ENCODE measurements at places on chromosomes 3 and 15. TPM values are rescaled to one million over a fixed set of nuclear protein-coding genes. Genes with fewer than 3 reads are reported as not detected.

Gene SLC12A8
- total RNA-seq: 29.4 TPM

Gene CIDEC
- total RNA-seq: 4.6 TPM

Gene SLC22A13
- 0.48 TPM for total RNA-seq

Gene CMTM7
- 2.9 TPM for total RNA-seq

Gene B3GNT5
- 7.9 TPM for total RNA-seq

Gene WHAMM
- total RNA-seq: 8.7 TPM

DNA sequence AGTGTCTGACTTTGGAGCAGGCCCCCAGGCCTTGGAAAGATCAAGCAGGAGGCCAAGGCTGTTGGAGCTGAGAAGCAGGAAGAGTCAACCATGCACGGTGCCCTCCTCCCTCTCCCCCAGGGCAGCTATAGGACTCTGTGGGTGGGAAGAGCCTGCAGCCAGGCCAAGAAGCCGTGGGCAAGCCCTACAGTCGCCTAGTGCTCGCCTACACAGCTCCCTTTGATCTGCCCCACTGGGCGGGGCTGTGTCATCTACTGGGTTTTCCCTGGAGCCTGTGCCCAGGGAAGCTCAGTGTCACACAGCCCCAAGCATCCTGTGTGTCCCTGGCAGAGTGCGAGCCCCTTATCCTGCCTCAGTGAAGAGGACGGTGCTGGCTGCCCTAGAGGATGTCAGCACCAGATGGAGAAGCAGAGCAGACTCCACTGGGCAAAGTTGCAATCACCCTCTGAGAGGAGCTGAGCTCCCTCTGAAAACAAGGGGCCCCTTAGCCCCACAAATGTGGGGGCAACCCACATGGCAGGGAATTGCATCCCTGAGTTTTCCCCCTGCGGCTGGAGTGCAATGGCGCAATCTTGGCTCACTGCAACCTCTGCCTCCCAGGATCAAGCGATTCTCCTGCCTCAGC is 72.2 kb downstream of the KLF13 start:
- DNase-seq: peak; percentile 29

DNA sequence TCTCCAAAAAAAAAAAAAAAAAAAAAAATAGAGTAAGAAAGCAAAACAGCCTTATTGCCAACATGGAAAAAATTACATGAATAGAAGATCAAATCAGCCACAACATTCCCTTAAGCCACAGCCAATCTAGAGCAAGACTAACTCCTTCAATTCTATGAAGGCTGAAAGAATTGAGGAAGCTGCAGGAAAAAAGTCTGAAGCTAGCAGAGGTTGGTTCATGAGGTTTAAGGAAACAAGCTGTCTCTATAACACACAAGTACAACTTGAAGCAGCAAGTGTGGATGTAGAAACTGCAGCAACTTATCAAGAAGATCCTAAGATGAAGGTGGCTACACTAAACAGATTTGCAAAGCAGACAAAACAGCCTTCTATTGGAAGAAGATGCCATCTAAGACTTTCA is 9.3 kb downstream of the PARL start:
- DNase-seq: no peak

- DNase-seq: no peak
These were observed 160.8 kb upstream of the TLE3 start for GRCh38 chr15:70258369-70259027.

GRCh38 chr3:192128922-192129321 is 598.4 kb downstream of the FGF12 start:
- no peak for DNase-seq

GRCh38 chr3:53724566-53724965 is 121.7 kb downstream of the CHDH start:
- no peak for DNase-seq

GRCh38 chr15:40097968-40098476 is 10.7 kb downstream of the BMF start:
- peak; percentile 57 for DNase-seq

- no peak for DNase-seq
These were observed 25.1 kb downstream of the SLC6A20 start for GRCh38 chr3:45771166-45771775.

DNA sequence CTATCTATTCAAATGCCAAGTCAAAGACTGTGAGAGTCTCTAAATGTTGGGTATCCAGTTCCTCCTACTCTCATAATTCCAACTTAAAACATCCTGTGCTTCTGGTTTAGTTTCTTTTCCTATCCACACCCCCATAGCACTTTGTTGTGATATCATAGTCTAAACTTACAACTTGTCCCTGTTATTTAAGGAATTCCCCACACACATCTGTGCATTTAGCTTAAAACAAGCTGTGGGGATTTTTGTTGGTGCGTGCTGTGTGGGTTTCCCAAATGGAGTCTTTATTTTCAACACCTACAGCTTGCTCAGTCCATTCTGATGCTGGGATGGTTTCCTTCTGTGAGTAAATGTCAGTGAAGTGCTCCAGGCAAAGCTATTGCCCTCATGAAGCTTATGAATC is 167.3 kb downstream of the GMNC start:
- DNase-seq: no peak

Data from umbilical cord (tissue), 2 donors.